ENCODE measurements at places on chromosomes 13 and 19.

GRCh38 chr19:41844601-41845000 lies at the start of gene LYPD4:
LYPD4 (minus strand) TSS chr19:41844683; CDS start chr19:41839285, 5,398 bp downstream.
- no peak for DNase-seq

DNA sequence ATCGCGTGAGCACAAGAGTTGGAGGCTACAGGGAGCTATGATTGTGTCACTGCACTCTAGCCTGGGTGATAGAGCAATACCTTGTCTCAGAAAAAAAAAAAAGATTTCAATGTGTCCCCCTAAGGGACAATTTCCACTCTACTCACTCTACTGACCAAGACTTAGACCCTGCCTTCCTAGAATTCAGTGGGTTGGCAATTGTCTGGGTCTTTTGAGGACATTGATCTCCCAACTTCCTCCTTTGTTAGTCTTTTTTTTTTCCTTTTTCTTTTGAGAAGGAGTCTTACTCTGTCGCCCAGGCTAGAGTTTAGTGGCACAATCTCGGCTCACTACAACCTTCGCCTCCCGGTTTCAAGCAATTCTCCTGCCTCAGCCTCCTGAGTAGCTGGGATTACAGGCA lies 2.2 kb downstream of the SPTBN4 start:
- DNase-seq: no peak

GRCh38 chr13:41398494-41399170 lies 58.7 kb upstream of the RGCC start:
- no peak for DNase-seq

- no peak for DNase-seq
These were observed 85.7 kb downstream of the NUFIP1 start for GRCh38 chr13:44903574-44903985.

- no peak for DNase-seq
These were observed 9.7 kb upstream of the ARHGAP45 start for GRCh38 chr19:1057176-1057855.

- no peak for DNase-seq
These were observed 30.2 kb downstream of the ATP8A2 start for GRCh38 chr13:25401958-25402357.

DNA sequence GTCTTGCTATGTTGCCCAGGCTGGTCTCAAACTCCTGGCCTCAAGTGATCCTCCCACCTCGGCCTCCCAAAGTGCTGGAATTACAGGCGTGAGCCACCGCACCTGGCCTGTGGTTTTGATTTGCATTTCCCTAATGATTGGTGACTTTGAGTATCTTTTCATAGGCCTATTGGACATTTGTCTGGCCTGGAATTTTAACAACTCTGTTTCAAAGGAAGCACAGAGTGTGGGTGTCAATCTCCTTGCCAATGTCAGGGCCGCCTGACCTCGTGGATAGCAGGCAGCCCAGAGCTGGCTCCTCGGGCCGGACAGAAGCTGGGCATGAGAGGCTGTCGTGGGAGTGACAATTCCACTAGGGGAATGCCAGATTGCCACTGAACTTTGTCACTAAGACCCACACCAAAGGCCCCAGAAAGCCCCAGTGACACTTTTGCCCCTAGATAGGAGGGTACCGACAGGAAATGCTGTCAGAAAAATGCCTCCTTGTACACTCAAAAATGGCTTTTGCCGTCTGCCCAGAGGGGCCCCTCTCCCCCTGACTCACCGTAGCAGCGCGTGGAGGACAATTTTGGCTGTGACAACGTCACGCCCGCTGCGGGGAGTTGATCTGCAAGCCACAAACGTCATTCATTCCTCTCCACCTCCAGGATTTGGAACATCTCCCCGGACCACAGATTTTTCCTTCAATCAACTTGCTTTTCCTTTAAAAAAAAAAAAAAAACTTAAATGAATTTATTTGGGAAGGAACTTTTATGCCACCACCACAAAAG lies 11.7 kb upstream of the ADGRE5 start:
- DNase-seq: peak; percentile 89

- DNase-seq: no peak
These were observed 62.2 kb downstream of the RASA3 start for GRCh38 chr13:114070098-114070799.

GRCh38 chr13:81957121-81957520 lies 1616.2 kb upstream of the SPRY2 start:
- DNase-seq: no peak

Measured in activated CD8-positive, alpha-beta memory T cell treated with anti-CD3 and anti-CD28 coated beads for 1 hour (primary cell).